ENCODE measurements at places on chromosomes 2 and 18. TPM values are rescaled to one million over a fixed set of nuclear protein-coding genes. Genes with fewer than 3 reads are reported as not detected.

DNA sequence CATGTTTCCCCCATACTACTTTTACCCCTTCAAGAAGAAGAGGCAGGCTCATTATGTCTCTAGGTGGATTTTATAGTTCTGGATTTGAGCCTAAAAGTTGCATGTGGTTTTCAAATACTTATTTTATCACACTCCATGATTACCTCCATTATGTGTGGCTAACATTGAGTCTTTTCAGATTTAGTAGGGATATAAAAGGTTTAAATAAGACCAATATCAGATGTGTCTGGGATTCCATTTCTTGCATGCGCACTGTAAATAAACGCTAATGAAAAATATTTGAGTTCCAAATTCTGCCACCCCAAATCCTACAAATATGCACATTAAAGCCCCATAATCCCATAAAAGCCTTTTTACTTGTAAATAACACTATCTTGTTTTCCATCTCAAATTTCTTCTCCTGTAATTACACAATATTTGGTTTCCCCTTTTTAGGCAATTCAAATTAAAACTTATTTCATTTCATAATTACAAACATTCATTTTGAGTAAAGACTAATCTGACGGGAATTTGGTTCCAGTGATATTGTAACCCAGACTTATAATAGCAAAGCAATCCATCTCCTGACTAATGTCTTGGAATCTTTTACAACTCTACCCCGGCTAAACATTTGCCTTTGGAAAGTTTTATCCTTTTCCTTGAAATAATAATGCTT is 600.0 kb downstream of the SLC4A3 start:
- peak; percentile 77 for DNase-seq

GRCh38 chr2:263774-264492 is at the start of gene SH3YL1:
Gene SH3YL1, minus strand, starts transcription at chr2:264032. Its CDS starts 48 bp downstream, at chr2:263984.
- DNase-seq, result no peak

The REG3G gene
- total RNA-seq, result not detected

The LHCGR gene
- total RNA-seq, result not detected

- DNase-seq, result no peak
These were observed 52.4 kb downstream of the TGFA start for GRCh38 chr2:70501215-70501614.

The PDCD1 gene
- not detected for total RNA-seq

- peak; percentile 33 for DNase-seq
These were observed 78.0 kb upstream of the PNPT1 start for GRCh38 chr2:55771612-55772011.

Data from HFFc6 (cell line).